ENCODE measurements at places on chromosomes 5 and 9.

- DNase-seq = no peak
These were observed 23.7 kb downstream of the SLC6A7 start for GRCh38 chr5:150213530-150213929.

- no peak for DNase-seq
These were observed 82.6 kb downstream of the WNK2 start for GRCh38 chr9:93266521-93267001.

GRCh38 chr9:135039266-135039870, 48.1 kb upstream of the OLFM1 start:
- DNase-seq = no peak

GRCh38 chr5:20446121-20446520, 458.1 kb upstream of the CDH18 start:
- no peak for DNase-seq

DNA sequence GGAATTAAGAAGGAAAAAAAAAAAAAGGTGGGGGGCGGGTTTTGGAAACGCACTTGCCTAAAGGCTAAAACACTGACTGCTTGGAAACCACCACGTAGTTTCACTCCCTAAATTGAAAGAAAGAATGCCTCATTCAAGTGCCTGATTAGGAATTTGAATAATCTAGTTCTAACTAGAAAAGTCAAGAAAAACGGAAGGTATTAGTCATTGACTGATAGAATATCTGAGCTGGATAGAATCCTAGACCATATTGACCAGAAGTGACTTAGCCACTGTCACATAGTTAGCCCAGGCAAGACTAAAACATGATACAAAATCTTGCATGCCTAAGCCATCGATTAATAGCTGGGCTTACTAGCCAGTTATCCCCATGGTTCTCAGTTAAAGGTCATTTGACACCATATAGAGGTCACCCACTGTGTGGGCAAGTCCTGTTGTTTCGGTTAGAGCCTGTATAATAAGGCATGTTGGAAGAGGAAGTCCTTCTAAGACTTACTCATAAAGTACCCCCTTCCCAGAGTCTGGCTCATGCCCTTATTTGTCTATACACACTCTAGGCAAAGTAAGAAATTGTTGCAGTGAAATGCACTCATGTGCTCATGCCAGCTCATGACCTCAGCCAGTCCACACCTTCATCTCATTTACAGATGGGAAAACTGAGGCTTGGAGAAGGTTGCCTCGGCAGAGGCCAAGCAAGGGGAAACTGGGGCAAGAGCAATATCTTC, 40.2 kb downstream of the SH3RF2 start:
- no peak for DNase-seq

GRCh38 chr5:17219006-17219422, 1.6 kb downstream of the BASP1 start:
- no peak for DNase-seq

DNA sequence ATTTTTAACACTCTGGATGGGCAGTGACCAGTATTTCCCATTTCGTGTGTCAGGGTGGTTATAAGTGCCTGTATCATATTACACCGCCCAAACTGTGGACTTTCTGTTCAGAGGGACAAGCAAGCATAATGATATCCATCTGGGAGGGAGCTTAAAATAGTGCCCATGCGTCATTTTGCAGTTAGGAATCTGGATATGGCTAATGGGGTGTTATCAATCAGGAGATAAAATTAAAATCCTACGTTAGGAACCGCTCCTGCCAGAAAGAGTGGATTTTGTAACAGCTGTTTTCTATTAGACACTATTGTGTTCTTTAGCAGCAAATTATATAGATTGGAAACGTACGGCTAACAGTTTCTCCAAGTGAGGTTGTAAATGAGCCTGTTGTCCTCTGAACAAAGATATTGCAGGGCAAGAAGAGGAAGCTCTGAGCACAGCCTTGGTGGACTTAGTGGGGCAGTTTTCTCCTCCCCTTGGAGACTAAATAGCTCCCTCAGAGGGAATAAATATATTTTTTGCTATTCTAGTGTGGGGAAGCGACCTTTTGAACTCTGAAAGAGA, 160.4 kb downstream of the SPATA31D1 start:
- no peak for DNase-seq

DNA sequence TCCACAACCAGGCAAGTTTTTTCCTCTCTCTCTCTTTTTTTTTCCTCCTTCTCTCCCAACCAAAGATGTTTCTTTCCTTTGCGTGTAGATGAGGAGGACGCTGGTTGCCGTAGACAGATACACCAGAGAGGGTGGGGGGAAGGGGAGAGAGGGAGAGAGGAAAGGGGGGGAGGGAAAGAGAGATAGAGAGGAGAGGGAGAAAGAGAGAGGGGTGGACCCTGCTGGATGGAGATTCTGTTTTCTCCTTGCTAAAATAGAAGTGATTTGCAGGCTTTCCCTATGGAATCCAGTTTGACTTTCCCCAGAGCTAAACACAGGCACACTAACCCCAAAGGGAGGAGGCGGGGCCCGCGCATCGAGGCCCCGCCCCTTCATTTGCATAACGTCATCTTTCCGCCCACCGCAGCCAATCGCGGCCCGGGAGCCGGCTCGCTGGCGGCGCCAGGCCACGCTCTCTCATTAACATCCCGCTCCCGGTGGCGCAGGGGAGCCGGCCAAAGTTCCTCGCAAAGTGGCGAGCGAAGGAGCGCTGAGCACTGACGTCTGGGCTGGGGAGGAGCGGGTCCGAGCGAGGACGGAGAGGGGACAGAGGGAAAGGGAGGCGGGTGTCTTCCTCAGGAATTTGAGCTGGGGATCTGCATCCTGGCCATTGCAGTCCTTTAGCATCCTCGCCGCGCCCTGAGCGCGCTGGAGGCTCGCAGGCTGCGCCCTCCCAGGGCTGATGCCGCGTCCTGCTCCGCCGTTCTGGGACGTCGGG, 487 bp upstream of the EBF1 start:
- DNase-seq = no peak

GRCh38 chr5:16914584-16914983, 21.5 kb downstream of the MYO10 start:
- no peak for DNase-seq

GRCh38 chr9:32969270-32969669, 32.2 kb downstream of the APTX start:
- DNase-seq = no peak

DNA sequence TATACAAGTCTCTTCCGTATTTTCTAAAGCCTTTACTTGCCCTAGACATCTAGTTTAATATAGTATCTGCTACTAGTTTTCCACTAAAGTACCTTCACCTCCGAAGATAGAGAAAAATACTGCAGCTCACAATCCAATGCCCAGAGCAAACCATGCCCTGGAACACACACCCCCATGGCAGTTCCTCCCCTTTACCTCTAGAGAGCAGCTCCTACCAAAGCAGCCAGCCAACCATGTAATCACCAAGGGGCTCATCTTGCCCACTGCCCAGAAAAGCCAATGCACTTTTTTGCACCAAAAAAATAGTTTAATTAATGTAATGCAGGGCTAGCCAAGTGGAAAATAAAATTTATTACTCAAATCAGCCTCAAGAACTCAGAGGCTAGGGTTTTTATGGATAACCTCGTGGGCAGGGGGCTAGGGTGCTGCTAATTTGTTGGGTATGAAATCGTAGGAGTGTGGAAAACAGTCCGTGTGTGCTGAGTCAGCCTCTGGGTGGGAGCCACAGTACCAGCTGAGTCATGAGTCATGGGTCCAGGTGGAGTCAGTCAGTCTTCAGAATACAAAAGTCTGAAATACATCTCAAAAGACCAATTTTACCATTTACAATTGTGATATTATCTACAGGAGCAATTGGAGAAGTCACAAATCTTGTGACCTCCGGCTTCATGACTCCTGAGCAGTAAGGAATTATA, 120.1 kb upstream of the ACO1 start:
- DNase-seq = no peak

- no peak for DNase-seq
These were observed 263.1 kb upstream of the COX7C start for GRCh38 chr5:86354664-86355063.

GRCh38 chr5:124040799-124041198, 528.8 kb downstream of the CSNK1G3 start:
- DNase-seq = no peak

GRCh38 chr5:133367984-133368383, 244.4 kb downstream of the FSTL4 start:
- DNase-seq = no peak

DNA sequence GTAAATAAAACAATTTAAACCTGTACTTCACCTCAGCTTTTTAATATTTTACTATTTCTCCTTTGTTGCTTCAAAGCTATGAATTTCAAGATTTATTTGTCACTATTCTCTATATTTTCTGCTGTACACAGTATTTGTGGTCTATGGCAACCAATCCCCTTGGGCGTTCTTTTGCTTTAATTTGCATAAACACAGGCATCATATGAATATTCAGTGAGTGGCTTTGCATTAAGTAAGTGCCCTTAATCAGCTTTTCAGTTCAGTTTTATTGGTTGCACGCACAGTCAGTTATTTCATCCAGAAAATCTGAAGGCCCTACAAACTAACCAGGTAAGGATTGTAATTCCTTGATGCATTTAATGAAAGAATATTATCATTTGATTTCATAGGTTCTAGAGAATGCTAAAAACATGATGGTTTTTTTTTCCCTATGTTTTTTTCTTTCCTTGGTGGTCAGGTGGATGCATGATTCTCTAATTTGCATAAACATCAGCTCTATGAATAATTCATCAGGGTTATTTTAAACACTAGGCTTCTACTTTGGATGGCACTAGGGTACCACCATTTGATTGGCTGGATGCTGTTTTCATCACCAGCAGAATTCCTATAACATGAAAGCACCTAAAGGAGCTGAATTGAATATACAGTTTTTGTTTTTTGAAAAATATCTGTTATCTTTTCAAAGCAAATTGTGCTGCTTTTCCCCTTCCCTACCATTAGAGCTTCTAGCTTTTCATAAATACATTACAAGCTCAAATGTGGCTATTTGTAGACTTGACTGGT, 249.2 kb upstream of the CCNH start:
- DNase-seq = no peak

Measured in HL-60 (cell line).